Activated effector memory CD4-positive, alpha-beta T cell treated with Interleukin-2 at 50 U/mL for 16 hours (primary cell): ENCODE measurements at places on chromosomes 5 and 9.

DNA sequence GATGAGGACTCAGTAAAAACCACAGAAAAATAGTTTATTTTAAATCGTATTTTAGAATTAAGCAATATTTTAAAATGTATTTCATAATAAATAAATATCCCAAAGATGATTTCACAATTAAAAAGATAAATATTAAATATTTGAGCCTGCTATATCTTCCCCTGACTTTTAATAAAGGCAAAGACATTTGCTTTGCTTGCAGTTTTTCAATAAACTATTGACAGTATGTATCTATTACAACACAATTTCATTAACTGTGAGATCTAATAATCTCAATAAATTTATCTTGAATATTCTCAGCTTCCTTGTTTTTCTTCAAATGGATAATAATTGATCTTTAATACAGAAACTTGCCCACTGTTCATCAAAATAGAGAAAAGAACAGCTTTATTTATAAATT, 186.2 kb upstream of the TARS1 start:
- DNase-seq = no peak

- DNase-seq = no peak
Measured at GRCh38 chr5:138439477-138440158, 761 bp downstream of the REEP2 start.

DNA sequence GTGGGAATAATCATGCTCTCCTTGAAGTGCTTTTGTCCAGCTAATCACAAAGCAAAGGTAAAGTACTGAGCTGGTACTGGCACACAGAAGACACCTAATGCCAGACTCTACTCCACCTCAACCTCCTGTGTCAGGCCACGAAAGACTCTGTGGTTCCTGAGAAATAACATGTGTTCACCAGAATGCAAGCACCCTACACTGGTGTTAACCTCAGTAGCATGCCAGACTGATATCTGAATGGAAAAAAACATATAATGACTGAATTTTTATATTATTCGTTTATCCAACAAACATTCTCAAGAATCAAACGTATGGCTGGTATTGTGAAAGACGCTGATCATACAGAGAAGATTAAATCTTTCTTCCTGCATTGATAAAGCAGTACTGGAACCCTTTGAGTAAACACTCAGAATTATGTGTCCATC, 97.1 kb upstream of the IFNE start:
- DNase-seq = no peak

DNA sequence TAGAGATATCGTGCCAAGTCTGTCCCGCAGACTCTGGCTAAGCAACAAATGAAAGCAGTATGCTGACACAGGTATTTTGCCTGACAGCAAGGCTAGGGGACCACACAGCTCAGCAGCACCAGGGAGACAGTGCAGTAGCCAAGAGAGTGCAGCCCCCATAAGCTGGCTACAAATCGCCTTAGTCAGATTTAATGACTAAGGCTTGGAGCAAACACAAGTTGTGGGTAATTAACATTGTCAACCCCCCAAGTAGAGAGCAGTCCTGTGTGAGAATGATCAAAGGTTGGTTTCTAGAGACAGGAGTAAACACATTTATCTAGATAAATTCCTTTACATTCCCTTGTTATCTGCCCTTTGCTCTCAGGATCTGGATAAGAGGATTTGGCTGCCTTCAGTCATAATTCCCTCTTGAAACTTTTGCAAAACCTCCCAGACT, 1434.5 kb upstream of the CDH6 start:
- no peak for DNase-seq

- DNase-seq = no peak
Measured at GRCh38 chr5:177194268-177194667, 60.7 kb downstream of the NSD1 start.

DNA sequence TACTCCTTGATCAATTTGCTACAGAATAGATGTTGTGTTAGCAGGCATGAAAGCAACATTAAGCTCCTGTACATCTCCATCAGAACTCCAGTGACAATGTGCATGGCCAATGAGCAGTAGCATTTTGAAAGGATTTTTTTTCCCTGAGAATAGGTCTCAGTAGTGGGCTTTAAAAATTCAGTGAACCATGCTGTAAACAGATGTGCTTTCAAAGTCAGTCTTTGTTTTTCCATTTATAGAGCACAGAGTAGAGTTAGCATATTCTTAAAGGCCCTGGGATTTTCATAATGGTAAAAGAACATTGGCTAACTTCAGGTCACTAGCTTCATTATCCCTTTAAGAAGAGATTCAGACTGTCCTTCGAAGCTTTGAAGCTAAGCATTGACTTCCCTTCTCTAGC, 150.8 kb downstream of the VPS13A start:
- DNase-seq = no peak

DNA sequence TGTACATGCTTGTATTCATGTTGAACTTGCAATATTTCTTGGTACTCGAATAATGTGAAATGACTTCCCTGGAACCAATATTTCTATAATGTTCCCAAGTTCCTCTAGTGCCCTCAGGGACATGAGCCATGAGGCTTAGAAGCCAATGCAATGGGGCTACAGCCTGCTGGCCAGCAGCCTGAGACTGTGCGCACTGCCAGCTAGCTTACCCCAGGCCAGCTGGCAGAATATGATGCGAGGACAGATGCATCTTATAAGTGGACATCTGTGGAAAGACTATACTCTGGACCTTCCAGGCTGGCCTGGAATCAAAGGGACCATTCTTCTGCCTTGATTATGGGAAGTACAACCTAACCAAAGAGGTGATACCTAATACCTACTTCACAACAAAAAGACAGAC, 1862.0 kb upstream of the ACO1 start:
- DNase-seq = no peak

DNA sequence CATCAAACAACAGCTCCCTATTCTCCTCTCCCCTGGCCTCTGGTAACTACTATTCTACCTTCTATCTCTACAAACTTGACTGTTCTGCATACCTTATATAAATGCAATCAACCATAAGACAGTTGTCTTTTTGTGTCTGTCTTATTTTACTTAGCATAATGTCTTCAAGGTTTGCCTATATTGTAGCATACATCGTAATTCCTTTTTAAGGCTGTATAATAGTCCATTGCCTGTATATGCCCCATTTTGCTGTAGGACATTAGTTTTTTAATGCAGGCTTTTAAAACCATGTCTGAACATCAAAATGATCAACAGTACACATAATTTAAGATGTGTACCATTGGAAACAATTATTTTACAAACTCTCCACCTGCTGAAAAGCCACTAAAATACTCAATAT, 12.4 kb downstream of the ANKH start:
- DNase-seq = no peak

- DNase-seq = no peak
Measured at GRCh38 chr9:109815366-109815947, 35.5 kb downstream of the PALM2AKAP2 start.

- no peak for DNase-seq
Measured at GRCh38 chr9:91558879-91559278, 135.2 kb upstream of the NFIL3 start.

GRCh38 chr9:124886866-124887492, 25.0 kb downstream of the ARPC5L start:
- DNase-seq = no peak

DNA sequence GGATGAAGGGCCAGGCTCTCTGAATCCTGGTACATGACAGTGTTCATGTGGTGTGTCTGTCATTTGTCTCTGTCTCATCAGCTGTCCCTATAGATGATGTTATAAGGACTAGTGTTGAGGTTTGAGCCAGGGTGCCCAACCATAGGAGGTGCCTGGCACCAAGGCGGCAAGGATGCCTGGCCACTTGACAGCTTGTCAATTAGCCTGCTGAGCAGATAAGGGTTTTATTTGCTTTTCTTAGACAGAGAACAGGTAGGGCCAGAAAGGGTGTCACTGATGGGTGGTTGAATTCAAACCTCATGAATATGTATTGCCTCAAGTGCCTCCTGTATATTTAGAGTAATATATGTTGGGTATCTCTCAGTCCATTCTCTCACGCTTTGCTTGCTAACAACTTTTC, 30.1 kb upstream of the AUH start:
- DNase-seq = no peak

DNA sequence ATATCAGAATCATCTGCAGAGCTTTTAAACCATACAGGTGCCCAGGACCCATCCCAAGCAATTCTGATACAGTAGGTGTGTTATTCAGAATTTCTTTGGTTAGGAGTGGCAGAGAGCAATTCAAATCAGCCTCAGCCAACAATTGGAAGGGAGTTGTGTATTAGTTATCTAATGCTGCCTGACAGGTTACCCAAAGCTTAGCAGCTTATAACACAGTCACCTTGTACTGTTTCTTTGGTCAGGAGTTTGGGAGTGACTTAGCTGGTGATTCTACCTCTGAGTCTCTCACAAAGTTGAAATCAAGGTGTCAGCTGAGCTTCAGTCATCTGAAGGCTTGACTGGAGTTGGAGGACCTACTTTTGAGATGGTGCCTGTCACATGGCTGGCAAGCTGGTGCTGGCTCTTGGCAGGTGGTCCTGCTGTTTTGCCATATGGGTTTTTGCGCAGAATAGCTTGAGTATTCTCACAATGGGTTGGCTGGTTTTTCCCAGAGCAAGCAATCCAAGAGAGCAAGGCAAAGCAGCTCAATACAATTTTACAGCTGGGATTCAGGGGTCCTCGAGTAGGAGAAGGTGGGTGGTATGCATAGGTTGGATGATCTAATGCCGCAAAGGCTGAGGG, 18.7 kb upstream of the CARNMT1 start:
- DNase-seq = no peak

GRCh38 chr9:83583151-83584014, 39.6 kb upstream of the IDNK start:
- DNase-seq = no peak

- DNase-seq = peak; percentile 13
Measured at GRCh38 chr5:74639807-74640449, 600 bp downstream of the ENC1 start.

DNA sequence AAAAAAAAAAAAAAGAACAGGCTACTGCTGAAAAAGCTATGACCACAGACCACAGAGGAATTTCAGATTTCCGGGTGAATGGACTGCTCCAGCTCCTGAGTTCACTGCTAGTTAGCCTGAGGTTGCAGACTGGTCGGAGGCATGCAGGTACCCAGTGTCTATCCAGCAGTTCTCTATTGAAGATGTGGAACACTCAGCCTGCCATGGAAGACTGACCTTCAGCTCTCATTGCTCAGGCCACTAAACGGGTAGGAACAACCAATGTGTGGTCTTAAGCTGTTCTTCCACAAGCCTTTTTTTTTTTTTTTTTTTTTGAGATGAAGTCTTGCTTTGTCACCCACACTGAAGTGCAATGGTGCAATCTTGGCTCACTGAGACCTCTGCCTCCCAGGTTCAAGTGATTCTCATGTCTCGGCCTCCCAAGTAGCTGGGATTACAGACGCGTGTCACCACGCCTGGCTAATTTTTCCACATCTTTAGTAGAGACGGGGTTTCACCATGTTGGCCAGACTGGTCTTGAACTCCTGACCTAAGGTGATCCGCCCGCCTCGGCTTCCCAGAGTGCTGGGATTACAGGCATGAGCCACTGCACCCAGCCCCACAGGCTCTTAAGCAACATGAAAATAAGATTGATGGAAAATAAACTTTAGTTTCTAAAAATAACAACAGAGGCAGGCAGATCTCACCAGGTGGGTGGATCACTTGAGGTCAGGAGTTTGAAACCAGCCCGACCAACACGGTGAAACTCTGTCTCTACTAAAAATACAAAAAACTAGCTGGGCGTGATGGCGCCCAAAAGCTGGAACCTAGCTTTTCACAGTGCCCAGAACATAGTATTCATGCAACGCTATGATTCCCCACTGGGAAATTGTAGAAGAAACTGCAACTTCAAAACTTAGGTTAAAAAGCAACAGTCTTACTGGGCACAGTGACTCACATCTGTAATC, 20.0 kb upstream of the NPM1 start:
- DNase-seq = no peak

DNA sequence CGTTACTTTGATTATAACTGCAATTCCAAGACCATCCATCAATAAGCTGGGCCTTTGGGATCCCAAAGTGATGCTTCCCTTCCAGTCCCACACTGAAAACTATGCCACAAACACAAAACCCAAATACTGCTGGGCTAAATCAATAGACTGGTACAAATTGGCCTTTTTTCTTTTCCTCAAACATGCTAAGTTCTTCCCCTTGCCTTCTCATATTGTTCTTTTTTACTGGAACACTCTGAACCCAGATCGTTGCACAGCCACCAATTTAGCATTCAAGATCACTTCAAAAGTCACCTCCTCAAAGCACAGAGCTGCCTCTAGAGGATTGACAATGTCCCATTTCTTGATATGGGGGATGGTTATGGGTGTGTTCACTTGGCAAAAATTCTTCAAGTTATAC, 66.0 kb downstream of the ACTL7B start:
- no peak for DNase-seq

DNA sequence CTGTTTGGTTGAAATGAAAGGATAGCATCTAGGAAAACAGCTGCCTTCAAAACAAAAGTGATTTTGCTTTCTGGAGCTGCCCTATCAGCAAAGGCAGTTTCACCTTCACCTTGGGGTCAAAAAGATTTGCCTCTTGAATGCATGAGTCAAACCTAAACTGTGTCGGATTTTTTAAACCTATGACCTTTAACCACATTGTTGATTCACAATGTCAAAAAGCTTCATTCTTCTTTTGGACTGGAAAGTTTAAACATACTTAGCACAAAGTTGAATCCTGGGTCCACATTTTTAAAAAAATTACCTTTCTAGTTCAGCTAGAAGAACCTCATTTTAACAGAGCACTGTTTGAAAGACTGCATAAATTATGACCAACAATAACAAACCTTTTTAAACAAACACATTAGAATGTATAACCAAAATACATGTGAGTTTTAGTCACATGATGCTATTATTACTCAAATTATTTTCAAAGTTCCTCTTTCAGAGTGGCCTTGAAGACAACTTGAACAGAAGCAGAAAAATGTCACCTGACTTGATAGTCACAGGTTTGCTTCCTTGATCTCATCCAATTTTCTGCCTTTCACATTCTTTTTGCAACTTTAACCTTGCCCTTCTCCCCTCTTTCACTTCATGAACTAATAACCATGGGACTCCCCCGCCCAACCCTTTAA, 109.7 kb upstream of the LHFPL2 start:
- DNase-seq = no peak

DNA sequence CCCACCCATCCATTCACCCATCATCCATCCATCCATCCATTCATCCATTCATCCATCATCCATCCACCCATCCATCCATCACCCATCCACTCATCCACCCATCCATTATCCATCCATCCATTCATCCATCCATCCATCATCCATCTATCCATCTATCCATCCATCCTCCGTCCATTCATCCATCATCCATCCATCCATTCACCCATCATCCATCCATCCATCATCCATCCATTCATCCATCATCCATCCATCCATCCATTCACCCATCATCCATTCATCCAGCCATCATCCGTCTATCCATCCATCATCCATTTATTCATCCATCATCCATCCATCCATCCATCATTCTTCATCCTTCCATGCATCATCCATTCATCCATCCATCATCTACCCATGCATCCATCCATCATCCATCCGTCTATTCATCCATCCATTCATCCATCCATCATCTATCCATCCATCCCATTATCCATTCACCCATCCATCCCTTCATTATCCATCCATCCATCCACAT, 10.1 kb downstream of the ASS1 start:
- no peak for DNase-seq
